ENCODE measurements at places on chromosomes 13 and 19. TPM values are rescaled to one million over a fixed set of nuclear protein-coding genes. Genes with fewer than 3 reads are reported as not detected.
A peak's percentile ranks its signal among the peaks of the same experiment; 100 is the strongest.

The MAMSTR gene
- 1.7 TPM for total RNA-seq

The METTL21C gene
- not detected for total RNA-seq

The SIAH3 gene
- total RNA-seq = not detected

The CYP4F8 gene
- total RNA-seq = not detected

The GRIK5 gene
- total RNA-seq = 0.37 TPM

The ZNF57 gene
- 4.7 TPM for total RNA-seq

The PRODH2 gene
- not detected for total RNA-seq

The CAMSAP3 gene
- 0.11 TPM for total RNA-seq

The PROZ gene
- total RNA-seq = 0.39 TPM

DNA sequence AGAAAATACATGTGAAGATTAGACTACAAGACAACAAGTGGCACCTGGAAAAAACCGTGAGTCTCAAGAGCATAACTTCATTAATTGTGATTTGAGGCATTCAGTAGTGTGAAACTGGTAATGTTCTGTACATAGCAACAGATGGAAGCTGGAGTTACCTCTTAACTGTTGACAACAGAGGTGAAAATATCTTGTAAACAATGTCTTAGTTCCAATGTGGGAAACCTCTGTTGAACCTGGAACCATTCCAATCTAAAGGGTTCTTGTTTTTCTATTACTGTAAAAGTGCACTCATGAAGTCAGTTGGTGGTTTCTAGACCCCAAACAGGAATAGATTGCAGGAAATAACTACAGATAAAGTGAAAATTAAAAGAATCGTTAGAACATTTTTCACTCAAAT is 728.4 kb downstream of the SLITRK1 start:
- no peaks in the 10 kb centered on the region for H3K27me3 ChIP-seq
- H3K4me3 ChIP-seq = no peak overlapping the region
- H3K4me1 ChIP-seq = no peaks in the 10 kb centered on the region
- no peak overlapping the region for H3K27ac ChIP-seq
- no peaks in the 10 kb centered on the region for H3K36me3 ChIP-seq

- H3K36me3 ChIP-seq = no peaks in the 10 kb centered on the region
- no peak for ATAC-seq
- H3K27ac ChIP-seq = no peak overlapping the region
- no peak overlapping the region for H3K4me3 ChIP-seq
- peaks cover 21% of the 10 kb centered on the region for H3K27me3 ChIP-seq
These were observed 26.3 kb upstream of the SERP2 start for GRCh38 chr13:44347301-44347700.

- no peaks in the 10 kb centered on the region for H3K4me1 ChIP-seq
- no peaks in the 10 kb centered on the region for H3K27me3 ChIP-seq
These were observed 66.9 kb downstream of the CYSLTR2 start for GRCh38 chr13:48720621-48721020.

GRCh38 chr19:10981252-10981895 is 20.5 kb downstream of the SMARCA4 start:
- no peak overlapping the region for H3K27ac ChIP-seq
- ATAC-seq = no peak
- no peak overlapping the region for H3K4me3 ChIP-seq

GRCh38 chr19:10763828-10764339 is 46.0 kb downstream of the DNM2 start:
- ATAC-seq = no peak
- peaks cover 42% of the 10 kb centered on the region for H3K4me1 ChIP-seq
- peak overlapping the region; percentile 84 for H3K4me3 ChIP-seq
- no peaks in the 10 kb centered on the region for H3K27me3 ChIP-seq
- peak overlapping the region; percentile 83 for H3K27ac ChIP-seq
- peaks cover 35% of the 10 kb centered on the region for H3K36me3 ChIP-seq

GRCh38 chr19:35114353-35115176 is 1.1 kb upstream of the FXYD3 start:
- H3K27me3 ChIP-seq = no peaks in the 10 kb centered on the region
- H3K27ac ChIP-seq = no peak overlapping the region
- ATAC-seq = peak; percentile 90
- H3K4me1 ChIP-seq = peaks cover 5% of the 10 kb centered on the region
- H3K36me3 ChIP-seq = no peaks in the 10 kb centered on the region

DNA sequence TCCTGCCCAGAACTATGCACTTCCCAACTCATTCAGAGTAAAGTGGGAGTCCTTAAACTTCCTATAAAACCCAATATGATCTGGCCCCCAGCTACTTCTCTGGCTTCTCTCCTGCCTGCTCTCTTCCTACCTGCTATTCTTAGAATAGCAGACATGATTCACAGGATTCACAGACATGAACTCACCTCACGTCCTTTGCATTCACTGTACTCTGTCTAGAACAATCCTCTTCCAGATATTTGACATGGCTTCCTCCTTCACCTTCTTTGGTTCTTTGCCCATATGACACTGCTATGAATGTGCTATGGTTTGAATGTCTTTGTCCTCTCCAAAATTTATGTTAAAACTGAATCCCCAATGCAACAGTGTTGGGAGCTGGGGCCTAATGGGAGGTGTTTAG is 154.9 kb downstream of the UGGT2 start:
- no peaks in the 10 kb centered on the region for H3K4me1 ChIP-seq
- ATAC-seq = no peak
- H3K4me3 ChIP-seq = no peak overlapping the region
- no peak overlapping the region for H3K27ac ChIP-seq
- H3K36me3 ChIP-seq = no peaks in the 10 kb centered on the region

GRCh38 chr13:44174769-44175425 is 198.7 kb upstream of the SERP2 start:
- peaks cover 7% of the 10 kb centered on the region for H3K27me3 ChIP-seq
- no peaks in the 10 kb centered on the region for H3K36me3 ChIP-seq

DNA sequence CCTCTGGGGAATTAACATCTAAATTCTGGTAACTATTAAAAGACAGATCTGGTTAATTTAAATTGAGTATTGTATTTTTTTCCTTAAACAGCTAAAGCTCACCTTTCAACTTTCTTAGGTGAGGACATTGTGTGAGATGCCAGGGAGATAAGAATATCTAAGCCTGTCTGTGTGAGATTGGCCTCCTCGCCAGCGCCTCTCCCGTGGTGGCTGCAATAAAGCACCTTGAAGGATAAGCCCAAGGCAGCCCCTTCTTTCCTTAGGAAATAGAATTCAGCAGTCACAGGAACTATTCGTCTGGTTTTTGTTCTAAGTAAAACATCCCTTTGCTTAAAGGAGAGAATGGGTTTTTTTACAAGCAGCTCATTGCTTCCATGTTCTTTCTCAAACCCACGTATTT is 24.6 kb downstream of the NAXD start:
- H3K27ac ChIP-seq = peak overlapping the region; percentile 61
- no peak overlapping the region for H3K4me3 ChIP-seq
- H3K4me1 ChIP-seq = no peaks in the 10 kb centered on the region
- no peak for ATAC-seq
- no peaks in the 10 kb centered on the region for H3K27me3 ChIP-seq
- peaks cover 86% of the 10 kb centered on the region for H3K36me3 ChIP-seq

- no peaks in the 10 kb centered on the region for H3K4me1 ChIP-seq
- H3K4me3 ChIP-seq = no peak overlapping the region
- H3K27me3 ChIP-seq = no peaks in the 10 kb centered on the region
- H3K27ac ChIP-seq = no peak overlapping the region
These were observed 14.0 kb upstream of the CRTC1 start for GRCh38 chr19:18669524-18669817.

DNA sequence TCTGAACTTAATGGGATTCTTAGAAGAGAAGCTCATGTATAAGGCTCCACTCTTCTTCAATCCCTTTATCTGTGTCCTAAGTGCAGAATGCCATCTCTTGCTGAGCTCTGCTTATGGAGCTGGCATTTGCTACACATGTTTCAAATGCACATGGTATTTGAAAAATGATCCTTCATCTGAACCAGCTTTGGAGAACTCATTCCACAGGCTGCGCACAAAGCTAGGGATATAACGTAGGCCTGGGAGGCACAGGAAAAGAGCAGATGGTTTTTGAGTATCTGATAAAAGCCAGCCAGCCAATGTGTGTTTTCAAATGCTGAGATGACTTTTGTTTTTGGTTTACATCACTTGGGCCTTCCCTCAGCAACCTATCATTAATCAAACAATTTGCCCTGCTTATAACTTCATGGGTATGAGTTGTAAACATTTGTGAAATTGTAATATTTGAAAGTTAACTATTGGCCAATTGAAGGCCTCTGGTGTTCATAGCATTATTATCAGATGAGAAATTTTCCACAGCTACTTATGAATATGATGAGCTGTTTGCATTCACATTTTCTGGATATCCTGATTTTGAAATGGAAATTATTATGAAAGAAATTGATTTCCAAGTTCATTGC is 729.0 kb downstream of the FGF9 start:
- H3K4me3 ChIP-seq = no peak overlapping the region
- no peaks in the 10 kb centered on the region for H3K36me3 ChIP-seq
- no peaks in the 10 kb centered on the region for H3K4me1 ChIP-seq
- no peak overlapping the region for H3K27ac ChIP-seq
- ATAC-seq = no peak
- H3K27me3 ChIP-seq = no peaks in the 10 kb centered on the region

DNA sequence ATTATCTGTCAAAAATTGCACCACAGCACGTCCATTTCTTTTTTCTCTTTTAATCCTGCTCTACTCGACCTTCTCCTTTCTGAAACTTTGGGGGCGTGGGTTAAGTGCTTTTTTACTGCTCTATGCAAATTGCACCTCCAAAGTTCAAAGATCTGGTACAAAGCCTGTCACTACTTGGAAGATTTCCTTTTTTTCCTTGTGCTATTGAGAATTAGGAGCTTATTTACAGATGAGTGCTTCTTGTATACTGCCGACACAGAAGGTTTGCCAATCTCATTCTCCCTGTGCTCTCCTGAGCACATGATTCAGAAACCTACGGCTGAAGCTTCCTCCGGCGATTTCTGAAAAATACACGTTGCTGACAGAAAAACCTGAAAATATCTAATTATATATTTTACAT is 94.8 kb downstream of the TEX29 start:
- peaks cover 21% of the 10 kb centered on the region for H3K27me3 ChIP-seq
- no peak overlapping the region for H3K27ac ChIP-seq
- ATAC-seq = no peak
- no peaks in the 10 kb centered on the region for H3K36me3 ChIP-seq
- no peaks in the 10 kb centered on the region for H3K4me1 ChIP-seq

DNA sequence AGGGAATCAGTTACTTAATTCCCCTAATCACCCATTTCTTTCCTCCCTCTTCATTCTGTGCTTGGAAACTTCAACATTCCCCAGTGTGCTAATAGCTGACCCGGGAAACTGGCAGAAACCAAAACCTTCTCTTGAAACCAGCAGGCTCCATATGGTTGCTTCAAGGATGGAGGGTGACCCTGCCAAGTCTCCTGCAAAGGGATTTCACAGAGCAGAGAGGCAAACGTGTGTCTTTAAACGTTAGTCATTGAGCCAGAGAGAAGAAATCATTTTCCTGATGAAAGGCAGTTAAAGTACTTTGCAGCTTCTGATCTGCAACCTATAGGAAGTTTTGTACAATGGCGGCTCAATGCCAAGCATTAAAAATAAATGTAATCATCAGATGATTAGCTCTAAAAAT is 220.9 kb downstream of the POU4F1 start:
- H3K27me3 ChIP-seq = no peaks in the 10 kb centered on the region
- H3K4me1 ChIP-seq = no peaks in the 10 kb centered on the region
- no peak for ATAC-seq
- H3K27ac ChIP-seq = no peak overlapping the region
- no peaks in the 10 kb centered on the region for H3K36me3 ChIP-seq

GRCh38 chr13:42216422-42216735 is 55.6 kb upstream of the AKAP11 start:
- H3K27me3 ChIP-seq = no peaks in the 10 kb centered on the region
- H3K4me3 ChIP-seq = no peak overlapping the region
- H3K27ac ChIP-seq = no peak overlapping the region

GRCh38 chr13:103291798-103292572 is 225.8 kb upstream of the SLC10A2 start:
- no peak overlapping the region for H3K27ac ChIP-seq
- H3K4me1 ChIP-seq = no peaks in the 10 kb centered on the region
- H3K4me3 ChIP-seq = no peak overlapping the region
- ATAC-seq = no peak
- no peaks in the 10 kb centered on the region for H3K27me3 ChIP-seq

Measured in activated T-helper 17 cell treated with anti-CD3 and anti-CD28 coated beads, Interleukin-2, amount 50 U/mL, for 72 hours (primary cell).